ENCODE measurements at places on chromosomes 13 and 19. TPM values are rescaled to one million over a fixed set of nuclear protein-coding genes. Genes with fewer than 3 reads are reported as not detected.

DNA sequence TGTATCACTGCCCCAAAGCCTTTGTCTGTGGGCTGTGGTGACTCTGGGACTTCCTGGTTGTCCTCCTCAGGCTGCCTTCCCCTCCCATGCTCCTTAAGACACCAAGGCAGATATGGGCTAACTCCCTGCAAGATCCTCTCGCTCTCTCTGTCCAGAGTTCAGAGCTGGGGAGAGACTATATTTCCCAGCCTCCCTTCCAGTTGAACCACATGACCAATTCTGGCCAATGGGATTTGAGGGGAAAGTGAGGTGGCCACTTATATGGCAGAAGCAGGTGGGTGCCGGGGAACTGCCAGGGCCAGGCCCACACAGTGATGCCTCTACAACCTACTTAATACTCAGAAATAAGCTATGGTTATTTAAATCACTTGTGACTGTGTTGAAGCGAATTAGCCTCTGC lies 16.2 kb upstream of the ANGPTL8 start:
- no peak for DNase-seq

The NKPD1 gene
- 0.31 TPM for total RNA-seq

The CDC16 gene
- total RNA-seq = 99.7 TPM

The FCER2 gene
- 0.26 TPM for total RNA-seq

Data from activated naive CD8-positive, alpha-beta T cell treated with anti-CD3 and anti-CD28 coated beads, Interleukin-2, amount 10 ng/mL, durations not matched to agents 7 days and 5 days (primary cell).